ENCODE measurements at places on chromosomes 12 and 14.
A peak's percentile ranks its signal among the peaks of the same experiment; 100 is the strongest.

DNA sequence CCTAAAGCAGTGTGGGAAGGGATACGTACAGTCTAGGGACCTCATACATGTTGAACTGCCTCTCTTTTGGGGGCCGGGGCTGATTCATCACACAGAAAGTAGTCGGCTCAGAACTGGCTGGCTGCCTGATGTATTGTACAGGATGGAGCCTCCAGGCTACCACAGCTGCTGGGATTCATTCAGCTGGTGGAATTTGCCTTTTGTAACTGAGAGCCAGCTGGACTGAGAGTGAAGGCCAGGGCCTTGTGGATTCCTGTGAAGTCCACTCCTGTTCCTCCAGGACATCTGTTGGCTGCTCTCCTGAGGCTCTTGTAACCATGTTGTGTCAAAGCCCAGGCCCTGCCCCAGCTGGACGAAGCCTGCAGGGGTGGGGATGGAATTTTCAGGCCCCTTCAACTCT is 116.3 kb upstream of the PRICKLE1 start:
- DNase-seq = peak; percentile 48

DNA sequence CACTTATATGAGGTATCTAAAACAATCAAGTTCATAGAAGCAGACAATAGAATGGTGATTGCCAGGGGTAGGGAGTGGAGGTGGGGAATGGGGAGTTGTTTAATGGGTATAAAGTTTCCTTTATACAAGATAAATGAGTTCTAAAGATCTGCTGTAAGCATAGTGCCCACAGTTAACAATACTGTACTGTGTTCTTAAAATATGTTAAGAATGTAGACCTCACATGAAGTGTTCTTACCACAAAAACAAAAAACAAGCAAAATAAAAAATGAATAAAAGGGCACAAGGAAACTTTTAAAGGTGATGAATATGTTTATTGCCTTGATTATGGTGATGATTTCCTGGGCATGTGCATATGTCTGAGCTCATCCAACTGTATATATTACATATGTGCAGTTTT is 211.8 kb downstream of the MSRB3 start:
- DNase-seq = no peak

DNA sequence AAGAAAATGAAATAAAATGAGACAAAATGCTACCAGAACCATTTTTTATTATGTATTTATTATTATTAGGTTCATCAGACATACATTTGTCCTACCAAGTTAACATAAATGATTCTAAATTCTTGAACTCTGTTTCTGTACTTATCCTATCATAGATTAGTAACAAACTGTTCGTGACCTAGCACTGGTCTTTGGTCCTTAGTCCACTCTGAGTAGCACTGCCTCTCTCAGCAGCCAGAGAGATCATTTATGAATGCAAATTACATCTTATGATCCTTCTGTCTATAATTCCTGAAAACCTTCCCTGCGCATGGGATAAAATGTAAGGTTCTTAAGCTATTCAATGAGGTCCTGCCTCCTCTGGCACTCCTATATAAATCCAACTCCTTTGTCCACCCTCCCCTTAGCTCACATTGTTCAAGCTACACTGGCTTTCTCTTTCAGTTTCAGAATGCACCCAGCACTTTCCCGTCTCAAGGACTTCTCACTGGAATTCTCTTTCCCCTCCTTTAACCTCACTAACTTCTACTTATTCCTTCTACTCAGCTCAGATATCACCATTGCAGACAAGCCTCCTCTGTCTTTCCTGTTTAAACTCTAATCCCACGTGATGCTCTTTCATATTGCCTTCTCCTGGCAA is 17.1 kb downstream of the PDZRN4 start:
- no peak for DNase-seq

DNA sequence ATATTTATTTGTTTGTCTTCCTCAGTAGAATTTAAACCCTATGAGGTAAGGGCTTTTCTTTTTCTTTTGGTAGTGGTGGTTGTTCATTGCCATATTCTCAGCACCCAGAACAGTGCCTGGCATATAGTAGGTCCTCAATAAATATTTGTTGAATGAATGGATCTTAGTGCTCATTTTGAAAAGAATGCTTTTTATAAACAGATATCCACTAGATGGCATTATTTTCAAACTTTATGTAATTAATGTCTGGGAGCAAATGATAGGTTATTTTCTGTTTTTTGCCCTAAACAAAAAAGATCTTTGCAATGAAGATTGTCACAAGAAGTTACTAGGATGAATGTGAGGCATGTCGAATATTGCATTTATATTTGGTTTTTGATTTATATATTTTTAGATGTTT is 64.1 kb downstream of the RAD51B start:
- no peak for DNase-seq

DNA sequence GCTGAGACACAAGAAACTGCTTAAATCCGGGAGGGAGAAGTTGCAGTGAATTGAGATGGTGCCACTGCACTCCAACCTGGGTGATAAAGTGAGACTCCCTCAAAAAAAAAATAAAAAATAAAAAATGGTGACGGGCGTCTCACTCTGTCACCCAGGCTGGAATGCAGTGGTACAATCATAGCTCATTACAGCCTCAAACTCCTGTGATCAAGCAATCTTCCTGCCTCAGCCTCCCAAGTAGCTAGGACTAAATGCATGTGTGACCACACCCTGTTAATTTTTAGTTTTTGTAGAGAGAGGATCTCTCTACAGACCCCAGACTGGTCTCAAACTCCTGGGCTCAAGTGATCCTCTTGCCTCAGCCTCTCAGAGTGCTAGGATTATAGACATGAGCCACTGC is 9.1 kb downstream of the SNX6 start:
- no peak for DNase-seq

DNA sequence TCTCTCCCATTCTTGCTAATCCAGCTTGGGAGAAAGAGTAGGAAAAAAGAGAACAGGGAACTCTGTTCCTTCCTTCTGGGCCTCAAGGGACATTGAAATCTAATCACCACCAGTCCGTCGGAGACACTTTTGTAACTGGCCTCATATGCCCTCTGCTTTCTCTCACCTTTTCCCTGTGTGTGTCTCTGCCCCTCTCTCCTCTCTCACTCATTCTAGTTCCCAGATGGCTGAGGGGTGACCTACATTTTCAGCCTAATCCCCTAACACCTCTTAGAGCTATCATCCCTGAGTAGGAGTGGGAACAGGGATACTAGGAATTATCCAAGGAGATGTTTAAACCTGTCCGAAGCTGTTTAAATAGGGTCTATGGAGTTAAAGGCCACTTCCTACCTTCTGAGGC is 8.9 kb upstream of the PCK2 start:
- no peak for DNase-seq

DNA sequence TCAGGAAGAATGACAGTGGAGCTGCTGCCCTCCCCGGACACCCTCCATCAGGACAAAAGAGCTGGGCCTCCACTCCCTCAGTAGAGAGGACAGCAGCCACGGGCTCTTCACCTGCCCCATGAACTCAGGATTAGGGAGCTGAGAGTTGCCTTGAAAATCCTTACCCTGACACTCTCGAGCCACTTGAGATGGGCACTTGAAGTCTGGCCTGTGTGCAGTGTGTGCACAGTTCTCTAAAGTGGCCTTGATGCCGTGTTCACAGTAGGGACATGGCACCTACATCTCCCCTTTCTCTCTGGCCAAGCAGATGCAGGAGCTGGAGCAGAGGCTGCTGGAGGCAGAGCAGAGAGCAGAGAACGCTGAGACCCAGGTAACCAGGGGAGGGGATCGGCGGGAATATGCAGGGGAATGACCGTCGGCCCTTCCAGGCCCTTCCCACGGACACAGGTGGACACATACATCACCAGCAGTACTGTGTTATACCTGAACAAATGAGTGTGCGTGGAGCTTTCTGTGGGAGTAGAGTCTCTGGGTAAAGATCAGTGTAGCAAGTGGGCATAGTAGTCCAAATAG is 22.5 kb downstream of the PLEKHH1 start:
- DNase-seq = no peak

DNA sequence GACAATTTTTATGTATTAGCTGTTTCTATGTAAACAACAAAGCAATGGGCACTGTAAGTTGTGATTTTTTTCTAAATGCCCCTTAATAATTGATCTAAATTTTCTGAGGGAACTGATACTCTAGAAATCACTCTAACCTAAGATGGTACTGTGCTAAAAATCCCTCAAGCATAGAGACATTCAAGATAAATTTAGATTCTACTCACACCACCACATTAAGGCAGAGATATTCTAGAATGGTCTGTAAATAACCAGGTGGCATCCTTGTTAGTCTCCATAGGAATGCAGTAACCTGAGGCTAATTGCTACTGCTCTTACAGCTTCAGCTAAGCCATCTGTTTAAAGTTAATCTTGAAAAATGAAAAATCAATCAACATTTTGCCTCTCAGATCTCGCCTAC is 87.3 kb downstream of the SLC41A2 start:
- no peak for DNase-seq

GRCh38 chr14:60654334-60654821 is 5.1 kb upstream of the SIX1 start:
- DNase-seq = no peak

DNA sequence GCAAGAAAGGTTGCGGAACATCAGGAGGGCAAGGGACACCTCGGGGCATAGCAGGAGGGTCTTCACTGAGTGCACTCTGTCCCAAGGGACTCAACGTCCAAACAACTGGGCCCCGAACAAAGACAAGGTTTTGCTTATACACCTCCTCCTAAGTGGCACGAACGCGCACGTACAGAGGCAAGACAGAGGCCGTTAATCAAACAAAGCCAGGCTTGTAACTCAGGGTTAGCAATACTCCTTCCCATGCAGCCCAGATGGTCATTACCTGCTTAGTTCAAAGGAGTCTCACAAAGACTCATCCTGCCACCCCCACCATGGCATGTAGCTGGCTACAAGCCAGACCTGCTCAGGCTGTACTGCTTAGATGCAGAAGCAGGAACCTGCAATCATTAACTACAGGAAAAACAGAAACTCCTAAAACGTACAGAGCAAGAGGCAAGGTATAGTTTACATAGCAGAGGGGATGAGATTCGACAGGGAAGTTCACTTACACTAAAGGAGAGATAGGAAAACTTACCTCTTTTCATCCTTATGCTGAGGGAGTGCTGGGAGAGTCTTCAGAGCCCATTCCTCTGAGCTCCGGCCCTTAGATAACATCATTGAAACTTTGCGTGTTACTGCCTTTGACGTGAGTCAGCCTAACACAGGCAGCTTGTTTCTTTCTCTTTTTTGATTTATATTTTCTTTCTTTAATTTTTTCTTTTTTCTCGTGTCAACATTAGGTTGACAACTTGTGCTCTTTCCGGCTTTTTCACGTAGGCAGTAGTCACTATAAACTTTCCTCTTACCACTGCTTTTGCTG is 1319.1 kb downstream of the TMEM121 start:
- no peak for DNase-seq

DNA sequence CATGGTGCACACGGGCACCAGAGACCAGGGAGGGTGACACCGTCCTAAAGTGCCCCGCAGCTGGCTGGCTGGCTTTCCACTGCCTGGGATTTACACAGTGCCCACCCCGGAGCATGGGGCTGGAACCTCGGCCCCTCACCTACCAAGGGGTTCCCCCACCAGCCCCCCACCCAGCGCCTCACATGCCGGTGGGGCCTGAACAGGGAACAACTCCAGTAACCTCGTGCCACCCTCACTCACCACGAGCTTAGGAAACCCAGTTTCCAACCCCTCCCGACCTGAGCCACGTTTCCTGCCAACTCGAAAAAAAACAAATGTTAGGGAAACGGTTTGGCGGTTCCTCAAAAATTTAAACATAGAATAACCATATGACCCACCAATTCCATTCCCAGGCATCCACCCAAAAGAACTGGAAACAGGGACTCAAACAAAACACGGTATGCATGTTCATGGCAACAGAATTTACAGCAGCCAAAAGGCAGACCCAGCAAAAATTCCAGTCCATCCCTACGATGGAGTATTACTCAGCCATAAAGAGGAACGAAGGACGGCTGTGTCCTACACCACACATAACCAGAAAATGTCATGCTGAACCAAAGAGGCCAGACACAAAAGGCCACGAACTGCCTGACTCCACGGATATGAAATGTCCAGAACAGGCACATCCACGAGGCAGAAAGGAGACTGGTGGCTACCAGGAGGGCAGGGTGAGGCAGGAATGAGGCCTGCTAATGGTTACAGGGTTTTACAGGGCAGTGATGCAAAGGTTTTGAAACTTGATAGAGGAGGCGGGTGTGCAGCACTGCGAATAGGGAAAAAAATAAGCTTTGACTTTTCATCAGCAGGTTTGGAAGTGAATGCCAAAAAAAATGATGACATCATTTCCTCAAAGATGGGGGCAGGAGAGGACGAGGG is 68.9 kb downstream of the NCOR2 start:
- DNase-seq = no peak

DNA sequence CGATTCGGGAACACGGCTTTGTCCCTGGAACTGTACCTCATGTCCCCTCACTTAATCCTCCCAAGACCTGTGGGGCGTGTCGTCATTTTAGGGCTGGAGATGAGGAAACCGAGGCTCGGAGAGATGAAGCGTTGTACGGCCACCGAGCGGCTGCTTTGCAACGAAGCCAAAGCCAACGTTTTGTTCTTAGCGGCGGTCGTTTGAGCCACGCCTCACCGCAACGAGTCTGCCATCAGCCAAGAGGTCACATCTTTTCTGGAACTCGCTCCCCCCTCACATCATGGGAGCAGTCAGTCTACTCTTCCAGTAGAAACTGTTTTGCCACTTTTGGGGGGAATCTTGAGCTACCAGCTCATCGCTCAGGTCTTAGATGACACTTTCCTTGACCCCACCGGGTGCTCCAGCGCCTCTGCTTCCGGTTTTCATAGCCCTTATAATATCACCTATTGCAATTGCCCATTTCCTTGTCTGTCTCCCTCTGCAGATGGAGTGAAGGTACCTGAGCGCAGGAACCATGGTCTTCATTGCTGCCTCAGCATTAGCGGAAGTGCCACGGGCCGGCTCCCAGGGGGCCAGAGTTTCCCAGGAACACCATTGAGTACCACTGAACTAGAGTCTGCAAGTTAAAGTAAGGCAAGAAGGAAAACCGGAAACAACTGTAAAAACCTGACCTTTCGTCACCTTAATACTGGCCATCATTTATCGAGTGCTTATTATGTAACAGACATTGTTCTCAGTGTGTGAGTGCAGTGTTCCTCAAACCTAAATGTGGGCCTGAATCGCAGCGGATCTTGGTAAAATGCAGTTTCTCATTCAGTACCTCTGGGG is 19.6 kb downstream of the NINJ2 start:
- no peak for DNase-seq
